Ovary (tissue), 10 donors: ENCODE measurements at places on chromosomes 7 and 10. TPM values are rescaled to one million over a fixed set of nuclear protein-coding genes. Genes with fewer than 3 reads are reported as not detected.

Gene C10orf90
- total RNA-seq = not detected

Gene FAM25C
- total RNA-seq = not detected

Gene AKR1C8
- total RNA-seq = not detected

Gene GHITM
- total RNA-seq = 101 TPM

Gene BAMBI
- 28.6 TPM for total RNA-seq

Gene PLEKHS1
- 5.7 TPM for total RNA-seq

Gene FKBP9
- total RNA-seq = 124 TPM

Gene PILRA
- 7.4 TPM for total RNA-seq

Gene PRSS2
- total RNA-seq = 5.3 TPM

Gene OR6V1
- not detected for total RNA-seq

Gene KCNK18
- total RNA-seq = not detected
